NCI-H1417 treated with DMSO at 0.1 percent for 48 hours (cell line): ENCODE measurements at places on chromosomes 1 and 21.

- DNase-seq, result no peak
Observed at GRCh38 chr1:224751624-224752311, 135.7 kb downstream of the CNIH3 start.

DNA sequence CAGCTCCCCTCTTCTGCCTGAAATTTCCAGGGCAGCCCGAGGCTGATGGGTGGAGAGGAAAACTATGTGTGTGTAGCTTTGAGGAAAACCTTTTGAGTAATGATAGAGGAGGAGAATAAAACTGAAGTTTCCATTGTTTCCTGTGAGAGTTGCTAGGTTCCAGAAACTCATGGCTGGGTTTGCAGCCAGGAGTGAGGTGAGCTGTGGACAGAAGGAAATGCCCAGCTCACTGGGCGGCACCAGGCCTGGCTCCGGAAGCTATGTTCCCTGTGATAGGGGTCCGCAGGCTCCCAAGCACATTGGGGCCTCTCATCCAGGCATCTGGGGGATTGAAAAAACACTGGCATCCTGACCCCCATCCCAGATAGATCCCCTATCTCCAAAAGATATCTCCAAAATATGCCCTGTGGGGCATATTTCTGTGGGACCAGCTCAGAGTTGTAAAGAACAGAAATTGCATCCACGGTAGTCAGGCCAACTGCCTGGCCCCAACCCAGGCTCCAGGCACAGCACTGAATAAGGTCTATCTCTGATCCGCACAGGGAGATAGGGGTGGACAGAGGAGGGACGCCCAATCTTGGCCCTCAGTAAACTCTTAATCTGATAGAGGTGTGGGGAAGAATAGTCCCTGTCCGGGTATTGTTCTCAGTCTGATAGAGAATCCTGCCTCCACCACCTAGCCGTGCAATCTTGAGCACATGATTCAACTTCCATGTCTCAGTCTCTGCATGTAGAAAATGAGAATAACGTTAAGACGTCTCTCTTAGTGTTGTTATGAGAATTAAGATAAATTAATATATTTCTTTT lies 1.8 kb upstream of the HSPG2 start:
- DNase-seq, result no peak

GRCh38 chr1:225318706-225319575 lies 108.9 kb downstream of the LBR start:
- DNase-seq, result peak; percentile 11

DNA sequence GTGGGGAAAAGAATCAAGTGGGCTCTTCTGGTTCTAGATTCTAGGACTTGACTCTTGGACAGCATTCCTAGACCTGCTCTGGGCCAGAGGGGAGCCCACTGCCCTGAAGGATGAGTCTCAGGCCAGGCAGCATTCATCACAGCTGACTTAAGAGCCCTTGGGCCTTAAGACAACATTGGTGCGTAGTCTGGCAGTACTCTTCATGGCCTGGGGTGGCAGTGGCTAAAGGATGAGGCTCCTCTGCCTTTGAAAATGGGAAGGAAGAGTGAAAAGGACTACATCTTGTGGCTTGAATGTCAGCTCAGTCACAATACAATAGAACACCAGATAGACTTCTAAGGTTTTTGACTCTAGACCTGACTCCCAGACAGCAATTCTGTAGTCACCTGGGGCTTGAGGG lies 1415.1 kb upstream of the PRMT6 start:
- no peak for DNase-seq

DNA sequence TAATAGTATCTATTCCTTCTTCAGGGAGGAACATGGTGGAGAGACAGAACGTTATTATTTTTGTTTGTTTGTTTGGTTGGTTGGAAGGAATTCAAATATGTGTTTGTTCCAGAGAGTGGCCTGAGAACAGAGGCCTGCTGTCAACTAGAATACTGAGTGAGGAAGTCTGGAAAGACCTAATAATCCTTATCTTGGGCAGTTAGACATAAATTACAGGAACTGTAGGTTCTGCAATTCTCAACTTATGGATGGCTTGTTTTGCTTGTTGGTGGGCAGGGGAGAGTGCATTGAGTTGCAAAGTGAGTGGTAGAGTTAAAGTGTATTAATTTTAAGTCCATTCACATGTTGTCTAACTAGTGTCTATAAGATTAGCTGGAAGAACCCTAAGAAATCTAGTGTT lies 197.6 kb downstream of the BACH1 start:
- DNase-seq, result no peak

DNA sequence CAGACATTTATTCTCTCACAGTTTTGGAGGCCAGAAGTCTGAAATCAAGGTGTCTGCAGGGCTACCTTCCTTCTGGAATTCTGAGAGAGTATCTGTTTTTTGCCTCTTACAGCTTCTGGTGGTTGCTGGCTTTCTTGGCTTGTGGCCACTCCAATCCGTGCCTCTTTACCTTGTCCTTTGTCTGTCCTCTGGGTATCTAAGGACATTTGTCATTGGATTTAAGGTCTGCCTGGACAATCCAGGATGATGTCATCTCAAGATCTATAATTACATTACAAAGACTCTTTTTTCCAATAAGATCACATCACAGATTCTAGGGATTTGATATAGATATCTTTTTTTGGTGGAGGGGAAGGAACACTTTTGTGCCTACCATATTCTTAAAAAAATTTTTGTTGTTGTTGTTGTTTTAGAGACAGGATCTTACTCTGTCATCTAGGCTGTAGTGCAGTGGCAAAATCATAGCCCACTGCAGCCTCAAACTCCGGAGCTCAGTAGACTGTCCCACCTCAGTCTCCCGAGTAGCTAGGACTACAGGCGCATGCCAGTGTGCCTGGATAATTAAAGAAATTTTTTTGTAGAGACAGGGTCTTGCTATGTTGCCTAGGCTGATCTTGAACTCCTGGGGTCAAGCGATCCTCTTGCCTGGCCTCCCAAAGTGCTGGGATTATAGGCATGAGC lies 61.9 kb downstream of the XPR1 start:
- no peak for DNase-seq

DNA sequence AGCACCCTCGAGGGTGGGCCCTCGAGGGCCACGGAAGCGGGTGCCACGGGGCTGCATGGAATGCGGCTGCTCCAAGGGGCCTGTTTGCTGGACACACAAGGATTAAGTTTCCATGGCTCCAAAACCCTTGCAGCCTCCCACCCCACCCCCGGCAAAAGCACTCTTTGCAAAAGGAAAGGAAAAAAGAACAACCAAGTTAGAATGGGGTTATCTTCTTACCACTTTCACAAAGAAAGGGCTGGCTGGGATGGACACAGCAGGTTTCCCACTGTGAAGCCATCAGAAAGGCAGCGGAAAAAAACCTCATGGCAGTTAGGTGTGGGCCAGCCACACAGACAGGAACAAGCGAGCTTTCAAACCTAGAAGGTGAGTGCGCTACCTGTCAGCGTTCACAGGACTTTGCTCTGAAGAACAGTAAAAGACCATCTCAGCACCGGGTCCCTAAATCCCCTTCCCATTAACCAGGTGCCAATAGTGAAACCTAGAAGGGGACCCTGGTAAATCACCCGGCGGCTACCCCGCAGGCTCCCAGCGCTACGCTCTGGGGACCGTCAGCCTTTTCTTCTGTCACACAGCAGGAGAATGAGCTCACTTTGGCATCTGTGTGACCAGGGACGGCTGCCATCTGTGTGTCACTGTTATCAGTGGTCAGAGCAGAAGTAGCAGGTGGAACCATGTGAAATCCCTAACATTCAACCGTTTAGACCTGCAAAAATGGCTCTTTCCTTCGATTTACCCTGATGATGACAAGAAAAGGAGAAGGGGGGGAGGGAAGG lies 93.0 kb downstream of the SIM2 start:
- DNase-seq, result no peak

- no peak for DNase-seq
Observed at GRCh38 chr1:33341190-33341589, 20.3 kb upstream of the A3GALT2 start.

DNA sequence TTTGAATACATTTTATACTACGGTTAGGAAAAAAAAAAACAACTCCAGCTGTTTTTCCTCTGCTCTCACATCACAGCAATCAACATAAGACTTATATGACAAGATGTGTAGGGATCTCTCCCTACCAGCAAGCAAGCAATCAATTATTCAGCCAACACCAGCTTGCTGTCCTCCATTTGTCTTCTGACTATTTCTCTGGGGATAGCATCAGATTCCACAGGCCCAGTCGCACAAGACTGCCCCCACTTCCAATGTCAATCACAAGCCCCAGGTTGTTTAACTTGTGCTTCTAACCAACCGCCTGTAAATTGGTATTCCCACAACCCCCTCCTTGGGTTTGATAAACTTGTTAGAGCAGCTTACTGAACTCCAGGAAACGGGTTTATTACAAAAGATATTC lies 873.1 kb upstream of the TMPRSS15 start:
- DNase-seq, result no peak

DNA sequence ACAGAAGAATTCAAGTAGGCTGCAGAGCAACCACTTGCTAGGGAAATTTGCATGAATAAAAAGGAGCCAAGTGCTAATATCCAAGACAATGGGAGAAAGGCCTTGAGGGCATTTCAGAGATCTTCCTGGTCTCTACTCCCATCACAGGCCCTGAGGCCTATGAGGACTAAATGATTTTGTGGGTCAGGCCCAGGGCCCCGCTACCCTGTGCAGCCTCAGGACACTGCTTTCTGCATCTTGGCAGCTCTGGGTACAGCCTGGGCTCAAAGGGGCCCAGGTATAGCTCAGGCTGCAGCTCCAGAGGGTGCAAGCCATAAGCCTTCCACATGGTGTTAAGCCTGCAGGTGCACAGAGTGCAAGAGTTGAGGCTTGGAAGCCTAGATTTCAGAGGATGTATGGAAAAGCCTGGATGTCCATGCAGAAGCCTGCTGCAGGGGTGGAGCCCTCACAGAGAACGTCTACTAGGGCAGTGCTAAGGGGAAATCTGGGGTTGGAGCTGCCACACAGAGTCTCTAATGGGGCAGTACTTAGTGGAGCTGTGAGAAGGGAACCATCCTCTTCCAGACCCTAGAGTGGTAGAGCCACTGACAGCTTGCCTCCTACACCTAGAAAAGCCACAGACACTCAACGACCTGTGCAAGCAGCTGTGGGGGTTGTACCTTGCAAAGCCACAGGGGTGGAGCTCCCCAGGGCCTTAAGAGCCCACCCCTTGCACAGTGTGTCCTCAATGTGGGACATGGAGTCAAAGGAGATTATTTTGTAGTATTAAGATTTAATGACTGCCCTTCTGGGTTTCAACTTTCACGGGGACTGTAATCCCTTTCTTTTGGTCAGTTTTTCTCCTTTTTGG lies 13.7 kb upstream of the ACTRT2 start:
- no peak for DNase-seq

DNA sequence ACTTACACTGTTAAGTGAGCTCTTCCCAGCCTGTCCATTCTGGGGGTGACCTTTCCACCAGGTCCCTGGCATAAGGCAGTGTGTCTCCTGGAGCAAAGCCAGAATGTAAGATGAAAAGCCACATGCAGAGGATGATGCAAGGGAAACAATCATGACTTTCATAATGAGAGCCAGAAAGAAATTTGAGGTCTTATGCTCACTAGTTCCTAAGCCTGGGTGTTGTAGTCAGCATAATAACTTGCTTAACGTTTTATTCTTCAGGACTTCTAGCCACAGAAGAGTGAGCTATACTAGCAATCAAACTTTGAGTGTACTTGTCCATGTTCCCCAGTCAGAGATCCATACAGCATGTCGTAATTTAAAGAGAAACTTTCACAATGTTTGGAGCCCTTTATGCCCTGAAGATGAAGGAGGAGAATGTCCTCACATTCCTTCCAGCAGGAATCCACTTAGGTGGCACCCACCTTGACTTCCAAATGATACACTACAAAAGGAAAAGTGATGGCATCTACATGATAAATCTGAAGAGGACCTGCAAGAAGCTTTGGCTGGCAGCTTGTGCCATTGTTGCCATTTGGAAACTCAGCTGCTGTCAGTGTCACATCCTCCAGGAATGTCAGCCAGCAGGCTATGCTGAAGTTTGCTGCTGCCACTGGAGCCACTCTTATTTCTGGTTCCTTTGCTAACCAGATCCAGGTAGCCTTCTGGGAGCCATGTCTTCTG lies 60.5 kb upstream of the FOXD3 start:
- no peak for DNase-seq

GRCh38 chr1:65388908-65389695 lies 31.4 kb upstream of the LEPR start:
- DNase-seq, result no peak

GRCh38 chr1:200733907-200734306 lies 4.8 kb upstream of the CAMSAP2 start:
- no peak for DNase-seq

- DNase-seq, result no peak
Observed at GRCh38 chr1:12039164-12039525, 19.8 kb downstream of the MIIP start.

DNA sequence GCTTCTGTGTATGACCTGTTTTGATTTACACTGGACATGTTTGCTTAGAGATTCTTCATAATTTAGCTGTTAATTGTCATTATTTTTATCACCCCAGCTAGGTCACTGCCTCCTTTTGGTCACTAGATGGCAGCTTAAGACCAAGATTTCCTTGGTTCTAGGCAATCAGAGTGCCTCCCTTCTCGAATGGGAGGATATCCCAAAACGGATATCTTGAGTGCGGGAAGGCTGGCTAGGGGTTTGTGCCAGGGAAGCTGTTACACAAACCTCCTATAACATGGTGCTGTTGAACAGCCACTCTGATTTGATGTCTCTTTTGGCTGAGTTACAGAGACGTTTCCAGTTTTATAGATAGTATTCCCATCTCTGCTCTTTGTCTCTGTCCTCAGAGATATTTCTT lies 283.5 kb downstream of the S1PR1 start:
- DNase-seq, result no peak

DNA sequence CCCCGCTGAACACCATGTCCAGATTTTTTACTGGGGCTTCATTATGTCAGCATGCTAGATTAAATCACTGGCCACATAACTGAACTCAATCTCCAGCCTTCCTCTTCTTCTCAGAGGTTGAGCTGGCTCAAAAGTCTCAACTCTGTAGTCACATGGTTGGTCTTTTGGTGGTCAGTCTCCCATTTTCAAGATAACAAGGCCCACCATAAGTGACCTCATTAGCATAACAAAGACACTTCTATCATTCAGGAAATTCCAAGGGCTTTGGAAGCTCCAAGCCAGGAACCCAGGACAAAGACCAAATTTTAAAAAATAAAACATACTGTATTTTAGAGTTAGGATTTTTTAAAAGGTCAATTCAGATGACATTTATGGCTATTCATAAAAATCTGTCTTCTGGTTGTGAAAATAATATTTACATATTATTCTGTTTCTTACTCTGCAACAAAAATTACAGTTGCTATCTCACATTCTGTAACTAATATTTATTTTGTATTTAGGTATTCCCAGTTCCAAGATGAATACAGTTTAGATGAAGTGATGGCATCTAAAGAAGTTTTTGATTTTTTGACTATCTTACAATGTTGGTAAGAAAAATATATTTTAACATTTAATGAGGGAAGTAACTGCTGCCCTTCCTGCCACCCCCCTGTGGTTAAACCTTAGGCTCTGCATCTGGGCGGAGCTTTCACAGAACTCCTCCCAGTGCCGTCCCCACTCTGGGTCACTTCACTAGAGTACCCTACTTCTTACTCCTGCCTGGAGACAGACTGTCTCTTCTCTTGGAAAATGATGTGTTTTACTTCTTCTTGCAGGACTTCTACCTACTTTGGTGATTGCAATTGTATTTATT lies 49.3 kb downstream of the SCP2 start:
- no peak for DNase-seq
